ENCODE measurements at places on chromosomes 1 and 21.

GRCh38 chr1:209633335-209633997 is 18.8 kb downstream of the LAMB3 start:
- peak; percentile 73 for DNase-seq

DNA sequence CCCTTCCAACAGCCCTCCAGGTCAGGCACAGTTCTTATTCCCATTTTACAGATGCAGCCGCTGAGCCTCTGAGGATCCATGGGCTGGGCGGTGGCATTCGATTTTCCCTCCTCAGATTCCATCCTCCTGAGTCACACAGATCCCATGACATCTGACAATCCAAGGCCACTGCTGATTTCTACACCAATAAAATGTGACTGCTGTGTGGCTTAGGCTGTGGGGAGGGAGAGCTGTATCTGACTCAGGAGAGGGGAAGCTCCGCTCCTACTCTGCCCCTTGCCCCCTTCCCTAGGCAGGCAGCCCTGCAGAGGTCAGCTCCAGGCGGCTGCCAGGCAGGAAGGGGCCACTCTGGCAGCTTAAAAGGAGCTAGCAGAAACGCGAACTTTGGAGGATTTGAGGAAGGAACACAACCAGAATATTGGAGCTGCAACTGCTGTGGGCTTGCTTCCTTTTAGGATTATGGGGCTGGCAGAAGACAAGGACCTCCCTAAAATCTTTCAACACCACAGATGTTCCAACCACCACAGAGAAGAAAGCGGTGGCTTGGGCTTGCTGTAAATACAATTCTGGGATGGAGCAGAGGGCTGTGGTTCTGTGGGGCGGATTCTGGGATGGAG is 50.0 kb downstream of the MRPL37 start:
- peak; percentile 16 for DNase-seq

GRCh38 chr1:61358770-61359455 is 276.6 kb downstream of the NFIA start:
- no peak for DNase-seq

DNA sequence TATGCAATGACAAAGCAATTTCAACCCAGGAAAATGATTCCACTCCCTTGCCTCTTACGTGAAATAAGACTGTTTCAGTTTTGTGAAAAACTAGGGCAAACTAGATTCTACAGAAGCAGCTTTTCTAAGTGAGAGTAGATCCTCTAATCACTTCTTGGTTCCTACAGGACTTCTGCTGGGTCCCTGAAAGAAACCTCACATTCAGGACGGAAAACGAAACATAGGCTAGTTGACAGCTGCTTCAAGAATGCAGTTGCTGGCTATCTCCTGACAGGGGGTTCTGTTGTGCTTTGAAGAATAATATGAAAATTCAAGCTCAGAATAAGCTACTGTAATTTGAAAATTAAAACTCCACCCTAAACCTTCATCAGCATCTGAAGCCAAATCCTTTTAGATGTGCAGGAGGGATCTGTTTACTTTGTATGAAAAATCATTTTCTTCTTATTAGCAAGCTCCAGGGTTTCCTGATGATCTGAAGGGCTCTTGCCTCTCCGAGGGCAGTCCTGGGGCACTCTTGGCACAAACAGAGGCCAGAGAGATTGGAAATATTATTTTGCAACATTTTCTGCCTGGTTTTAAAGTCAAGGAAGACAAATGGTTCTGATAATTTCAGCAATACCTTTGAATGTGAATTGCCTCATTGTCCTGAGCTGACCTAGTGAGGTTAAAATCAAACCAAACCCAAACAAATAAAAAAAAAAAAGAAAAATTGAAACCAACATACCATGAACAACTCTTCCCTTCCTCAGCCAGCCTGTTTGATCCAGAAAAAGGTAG is 55.0 kb downstream of the NTMT2 start:
- no peak for DNase-seq

GRCh38 chr1:117632269-117633067 is 26.6 kb downstream of the TENT5C start:
- no peak for DNase-seq

DNA sequence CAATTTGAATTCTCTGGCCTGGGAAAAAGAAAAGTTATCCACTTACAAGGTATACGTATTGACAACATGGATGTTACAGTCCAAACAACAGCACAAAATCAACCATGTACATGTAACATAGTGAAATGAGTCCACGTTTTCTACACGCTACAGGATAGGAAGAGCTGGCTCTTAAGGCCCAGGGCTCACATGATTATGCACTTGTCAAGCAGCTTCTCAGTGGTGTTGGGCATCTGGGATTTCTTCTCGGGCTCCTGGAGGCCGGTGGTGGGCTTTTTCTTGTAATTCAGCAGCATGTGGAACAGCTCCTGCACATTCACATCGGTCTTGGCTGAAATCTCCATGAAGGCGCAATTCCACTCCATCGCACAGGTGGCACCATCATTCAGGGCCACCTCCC is 4.0 kb downstream of the DIRAS3 start:
- no peak for DNase-seq

DNA sequence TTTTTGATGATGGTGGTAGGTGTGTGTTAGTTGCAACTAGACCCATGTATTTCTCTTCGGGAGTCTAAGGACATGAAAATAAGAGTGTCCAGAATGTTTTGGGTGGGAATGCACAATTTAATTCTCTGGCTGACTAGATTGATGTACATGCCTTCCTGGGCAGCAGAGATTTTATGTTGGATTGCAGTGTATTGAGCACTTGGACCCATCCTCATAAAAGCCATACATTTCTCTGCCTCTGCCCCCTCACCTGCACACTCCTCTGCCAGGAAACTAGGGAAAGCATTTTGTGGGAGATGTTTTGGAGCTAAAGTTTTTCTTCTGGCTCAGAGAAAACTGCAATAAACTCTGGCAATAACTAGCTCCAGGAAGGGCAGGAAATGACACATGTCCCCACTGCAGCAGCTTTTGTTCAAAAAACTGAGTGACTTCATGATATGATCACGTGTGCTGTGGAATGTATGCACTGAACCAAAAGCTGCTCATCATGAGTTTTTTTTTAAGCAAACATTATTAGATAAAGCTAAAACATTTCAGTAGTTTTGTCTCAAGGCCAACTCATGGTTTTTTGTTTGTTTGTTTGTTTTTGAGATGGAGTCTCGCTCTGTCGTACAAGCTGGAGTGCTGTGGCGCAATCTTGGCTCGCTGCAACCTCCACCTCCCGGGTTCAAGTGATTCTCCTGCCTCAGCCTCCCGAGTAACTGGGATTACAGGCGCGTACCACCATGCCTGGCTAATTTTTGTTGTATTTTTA is 17.6 kb downstream of the RIT1 start:
- peak; percentile 40 for DNase-seq

GRCh38 chr1:156108664-156109241 is 5.8 kb upstream of the LMNA start:
- DNase-seq = no peak

- no peak for DNase-seq
Observed at GRCh38 chr1:100358210-100358609, 5.9 kb downstream of the CDC14A start.

DNA sequence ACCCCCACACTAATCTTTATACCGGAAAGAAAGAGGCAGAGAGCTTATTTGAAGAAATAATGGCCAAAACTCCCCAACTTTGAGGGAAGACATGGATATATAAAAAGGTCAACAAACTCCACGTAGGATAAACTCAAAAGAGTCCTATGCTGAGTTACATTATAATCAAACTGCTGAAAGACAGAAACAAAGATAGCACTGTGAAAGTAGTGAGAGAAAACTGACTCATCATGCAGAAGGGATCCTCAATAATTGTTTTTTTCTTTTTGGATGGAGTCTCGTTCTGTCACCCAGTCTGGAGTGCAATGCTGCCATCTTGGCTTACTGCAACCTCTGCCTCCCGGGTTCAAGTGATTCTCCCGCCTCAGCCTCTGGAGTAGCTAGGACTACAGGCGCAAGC is 48.5 kb upstream of the TTC39A start:
- no peak for DNase-seq

GRCh38 chr1:77095236-77095635 is 124.0 kb downstream of the PIGK start:
- DNase-seq = no peak

- peak; percentile 84 for DNase-seq
Observed at GRCh38 chr1:25695090-25695770, 78.6 kb downstream of the MAN1C1 start.

GRCh38 chr1:39174390-39175081 is 30.0 kb upstream of the MACF1 start:
- peak; percentile 53 for DNase-seq

DNA sequence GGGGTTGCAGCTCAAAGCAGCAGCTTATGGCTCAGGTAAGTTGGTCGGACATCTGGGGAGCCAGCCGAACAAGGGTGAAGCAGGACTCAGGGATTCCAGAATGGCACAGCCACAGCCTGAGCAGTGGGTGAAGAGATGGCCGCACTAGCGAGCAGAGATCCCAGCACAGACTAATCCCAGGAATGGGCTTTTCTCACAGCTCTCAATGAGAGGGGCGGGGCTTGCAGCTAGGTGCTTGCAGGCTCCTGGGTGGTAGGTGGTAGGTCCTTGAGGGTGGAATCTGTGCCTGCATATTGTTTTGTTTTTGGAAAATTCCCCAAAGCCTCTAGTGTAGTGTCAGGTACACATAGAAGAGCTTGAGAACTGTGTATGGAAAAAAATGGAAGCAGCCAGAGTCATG is 9.0 kb downstream of the KIAA0040 start:
- DNase-seq = no peak

- DNase-seq = no peak
Observed at GRCh38 chr1:185404291-185404690, 87.2 kb upstream of the IVNS1ABP start.

DNA sequence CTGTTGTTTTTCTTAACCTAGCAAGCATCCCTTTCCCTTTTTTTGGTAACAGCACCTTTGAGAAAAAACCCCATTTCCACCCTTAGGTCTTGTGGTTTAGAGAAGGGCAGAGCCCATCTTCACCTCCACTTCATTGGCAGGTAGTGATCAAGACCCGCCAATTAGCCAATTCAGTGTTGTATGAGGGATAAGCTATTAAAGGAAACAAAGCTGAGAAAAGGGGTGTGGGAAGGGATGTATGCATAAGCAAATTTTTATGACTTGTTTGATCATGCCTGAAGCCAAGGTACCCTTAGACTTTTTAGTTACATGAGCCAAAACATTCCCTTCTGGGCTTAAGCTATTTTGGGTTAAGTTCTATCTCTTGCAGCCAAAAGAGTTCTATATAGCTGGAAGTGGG is 3.6 kb upstream of the ZNF697 start:
- no peak for DNase-seq

GRCh38 chr1:193417945-193418744 is 231.7 kb upstream of the B3GALT2 start:
- DNase-seq = peak; percentile 30

DNA sequence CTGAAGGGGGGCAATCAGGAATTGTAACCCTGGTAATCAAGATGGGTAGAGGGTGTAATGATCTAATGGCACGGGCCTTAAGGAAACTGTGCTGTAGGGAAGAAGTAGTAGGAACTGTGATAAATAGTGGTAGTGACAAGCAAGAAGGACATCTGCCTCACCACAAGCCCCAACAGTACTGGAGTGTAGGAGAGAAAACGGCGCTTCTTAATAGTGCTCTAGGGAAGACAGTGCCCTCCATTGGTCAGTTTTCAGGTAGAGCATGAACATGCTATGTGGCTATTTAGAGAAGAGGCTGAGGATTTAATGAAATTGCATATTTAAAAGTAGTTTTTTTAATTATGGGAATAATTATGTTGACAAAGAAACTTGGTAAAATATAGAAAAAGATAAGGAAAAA is 32.2 kb downstream of the SLC30A7 start:
- DNase-seq = no peak

DNA sequence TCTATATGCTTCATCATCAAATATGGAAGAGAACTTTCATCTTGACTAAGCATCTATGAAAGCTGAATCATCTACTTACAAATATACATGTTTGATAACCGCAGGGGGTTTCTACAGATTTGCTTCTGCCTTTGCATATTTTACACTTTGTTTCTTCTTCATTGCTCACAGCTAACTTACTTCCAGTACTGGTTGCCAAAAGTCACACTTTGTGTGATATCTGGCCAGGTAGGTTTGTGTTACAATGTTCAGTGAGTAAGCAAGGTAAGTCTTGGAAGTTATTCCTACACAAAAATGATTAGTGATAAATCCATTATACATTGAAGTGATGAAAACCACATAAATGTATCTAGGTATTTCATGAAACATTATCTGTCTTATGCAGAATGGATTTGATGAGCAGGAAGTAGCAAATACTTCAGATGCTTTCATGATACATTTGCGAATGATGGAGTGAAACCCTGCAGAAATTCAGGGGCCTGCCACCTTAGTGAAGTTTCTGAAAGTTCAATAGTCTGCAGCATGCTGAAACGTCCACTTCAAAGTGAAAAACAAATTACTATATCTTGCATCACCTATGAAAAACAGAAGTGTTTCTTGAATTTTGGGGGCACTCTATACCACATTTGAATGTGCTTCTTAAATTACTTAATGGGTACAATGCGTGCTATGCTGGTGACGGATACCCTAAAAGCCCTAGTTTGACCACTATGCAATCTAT is 187.3 kb downstream of the ATP6V1G3 start:
- no peak for DNase-seq

- no peak for DNase-seq
Observed at GRCh38 chr1:17134724-17135123, 15.5 kb upstream of the PADI2 start.

- no peak for DNase-seq
Observed at GRCh38 chr1:87466621-87467020, 137.9 kb downstream of the LMO4 start.

DNA sequence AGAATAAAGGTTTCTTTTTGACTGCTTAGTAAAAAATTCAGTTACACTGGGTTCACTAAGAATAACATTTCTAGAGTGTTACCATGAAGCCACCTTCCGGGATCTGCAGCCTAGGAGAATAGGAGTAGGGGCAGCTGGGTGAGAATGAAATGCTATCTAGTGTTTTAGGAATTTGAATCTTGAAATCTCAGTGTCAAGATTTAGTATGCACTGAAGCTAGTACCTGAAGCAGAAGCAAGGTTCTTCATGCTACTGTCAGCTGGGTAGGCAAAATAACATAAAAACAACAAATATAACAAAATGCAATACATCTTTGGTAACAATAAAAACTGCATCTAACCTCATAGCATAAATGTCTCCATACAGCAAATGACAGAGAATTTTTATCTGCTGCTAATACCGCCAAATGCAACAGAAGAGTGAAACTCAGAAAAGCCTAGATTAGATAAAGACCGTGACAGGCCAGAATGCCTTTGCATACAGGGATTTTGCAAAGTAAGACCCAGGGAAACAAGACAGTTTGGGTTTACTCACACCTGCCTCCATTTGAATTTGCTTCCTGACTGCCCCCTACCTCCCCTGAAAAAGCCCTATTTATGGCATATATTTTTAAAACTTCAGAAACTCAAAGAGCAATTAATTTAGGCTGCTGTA is 58.2 kb downstream of the GADD45A start:
- DNase-seq = no peak

GRCh38 chr1:97500760-97501159 is 420.1 kb downstream of the DPYD start:
- DNase-seq = no peak

Data from kidney glomerular epithelial cell (primary cell).